ENCODE measurements at places on chromosomes 7 and 10. TPM values are rescaled to one million over a fixed set of nuclear protein-coding genes. Genes with fewer than 3 reads are reported as not detected.

GRCh38 chr7:90067171-90067570 lies 87.1 kb upstream of the STEAP1 start:
- no peak for DNase-seq

- DNase-seq = peak; percentile 11
Observed at GRCh38 chr10:1368842-1369171, 312.6 kb downstream of the WDR37 start.

Gene CLRN3
- total RNA-seq = not detected

DNA sequence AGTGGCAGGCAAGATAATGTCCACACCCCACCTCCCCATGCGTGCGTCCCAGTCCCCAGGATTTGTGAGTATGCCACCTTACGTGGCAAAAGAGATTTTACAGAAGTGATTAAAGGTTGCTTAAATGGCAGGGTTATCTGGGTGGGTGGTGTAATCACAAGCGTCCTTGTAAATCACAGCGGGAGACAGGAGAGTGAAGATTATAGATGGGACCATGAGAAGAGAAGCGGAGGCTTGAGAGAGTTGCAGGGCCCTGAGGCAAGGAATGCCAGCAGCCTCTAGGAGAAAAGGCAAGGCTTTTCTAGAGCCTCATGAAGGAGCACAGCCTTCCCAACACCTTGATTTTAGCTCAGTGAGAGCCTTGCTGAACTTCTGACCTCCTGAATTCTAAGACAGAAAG lies 10.2 kb downstream of the ZRANB1 start:
- no peak for DNase-seq

- DNase-seq = no peak
Observed at GRCh38 chr7:157522954-157523353, 186.2 kb downstream of the DNAJB6 start.

DNA sequence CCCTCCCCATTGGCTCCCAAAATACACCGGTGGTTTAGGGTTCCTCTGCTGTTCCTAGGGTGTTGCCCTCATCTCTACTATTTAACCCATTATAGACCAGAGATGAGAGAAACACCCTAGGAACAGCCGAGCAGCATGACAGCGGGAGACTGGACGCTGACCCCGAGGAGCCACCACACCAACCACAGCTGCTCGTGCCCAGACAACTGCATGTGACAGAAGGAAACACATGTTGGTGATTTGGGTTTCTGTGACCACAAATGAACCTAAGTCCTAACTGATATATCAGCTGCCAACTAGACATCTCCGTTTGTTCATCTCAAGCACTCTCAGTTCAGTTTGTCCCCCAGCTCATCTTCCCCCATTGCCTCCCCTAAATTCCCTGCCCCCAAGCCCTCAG lies 13.4 kb downstream of the CFAP43 start:
- DNase-seq = no peak

DNA sequence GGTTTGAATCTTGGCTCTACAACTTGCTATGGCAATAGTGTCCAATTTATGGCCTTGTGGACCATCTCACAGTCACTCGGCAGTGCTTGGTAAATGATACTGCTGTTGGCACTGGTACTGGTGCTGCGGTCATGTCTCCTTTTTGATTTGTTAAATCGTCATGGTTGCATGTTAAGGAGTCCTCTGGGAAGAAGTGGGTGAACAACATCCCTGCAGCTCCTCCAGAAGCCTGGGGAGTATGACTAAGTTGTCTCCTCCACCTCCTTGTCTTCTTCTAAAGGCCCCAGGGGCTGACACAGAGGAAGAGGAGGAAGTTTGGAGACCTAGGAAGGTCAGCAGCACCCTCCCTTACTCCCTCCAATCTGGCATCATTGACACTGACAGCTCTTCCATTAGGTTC lies 8.5 kb downstream of the ITPRIP start:
- DNase-seq = peak; percentile 95

DNA sequence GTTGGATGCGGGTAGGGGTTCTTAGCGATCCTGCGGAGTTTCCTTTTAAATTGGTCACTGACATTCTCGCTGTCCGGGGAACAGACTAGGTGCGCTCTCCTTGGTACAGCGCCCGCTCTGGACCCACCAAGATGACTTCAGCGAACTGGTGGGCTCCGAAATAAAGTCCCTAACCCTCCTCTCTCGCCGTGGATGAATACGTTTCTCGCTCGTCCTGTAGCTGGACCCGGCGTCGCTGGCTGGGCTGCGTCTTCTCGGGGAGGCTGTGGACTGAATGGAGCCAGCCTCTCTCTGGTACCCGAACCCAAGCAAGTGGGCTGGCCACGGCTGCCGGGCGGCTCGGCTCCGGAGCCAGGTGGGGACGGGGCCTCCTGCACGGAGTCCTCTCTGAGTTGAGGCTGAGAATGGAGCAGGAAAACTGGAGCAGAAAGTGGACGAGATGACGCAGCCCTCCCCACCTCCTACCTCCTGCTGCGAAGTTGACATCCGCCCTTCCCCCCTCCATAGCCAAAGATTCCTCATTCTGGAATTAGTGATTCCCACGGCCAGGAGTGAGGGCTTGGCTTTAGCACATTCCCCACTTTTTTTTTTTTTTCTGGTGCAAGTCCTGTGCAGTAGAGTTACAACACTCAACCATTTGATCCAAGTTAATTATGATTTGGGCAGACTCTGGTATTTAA lies 1.5 kb downstream of the UNC5B start:
- peak; percentile 41 for DNase-seq

Gene FBXL13
- 0.59 TPM for total RNA-seq

- peak; percentile 21 for DNase-seq
Observed at GRCh38 chr7:93601363-93601762, 26.8 kb upstream of the CALCR start.

Gene SPDYE2B
- not detected for total RNA-seq

DNA sequence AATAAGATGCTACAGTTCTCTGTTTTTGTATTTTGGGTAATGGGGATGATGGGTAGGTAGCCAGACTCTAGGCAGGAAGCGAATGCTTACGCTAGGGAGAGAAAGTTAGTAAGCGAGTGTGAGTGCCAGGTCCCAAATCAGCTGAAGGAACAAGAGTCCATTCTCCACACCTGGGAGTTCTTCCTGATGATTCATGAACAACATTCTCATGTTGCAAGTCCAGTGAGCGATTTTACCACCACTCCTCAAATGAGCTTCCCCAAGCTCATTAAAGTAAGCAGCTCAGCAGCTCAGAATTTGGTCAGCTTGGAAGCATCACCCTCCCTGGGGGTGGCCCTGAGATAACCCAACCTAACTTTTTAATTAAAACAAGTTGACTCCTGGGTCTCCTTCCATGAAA lies 27.3 kb downstream of the SH3PXD2A start:
- peak; percentile 39 for DNase-seq

Gene BBS9
- total RNA-seq = 9.1 TPM

Gene PRSS1
- not detected for total RNA-seq

DNA sequence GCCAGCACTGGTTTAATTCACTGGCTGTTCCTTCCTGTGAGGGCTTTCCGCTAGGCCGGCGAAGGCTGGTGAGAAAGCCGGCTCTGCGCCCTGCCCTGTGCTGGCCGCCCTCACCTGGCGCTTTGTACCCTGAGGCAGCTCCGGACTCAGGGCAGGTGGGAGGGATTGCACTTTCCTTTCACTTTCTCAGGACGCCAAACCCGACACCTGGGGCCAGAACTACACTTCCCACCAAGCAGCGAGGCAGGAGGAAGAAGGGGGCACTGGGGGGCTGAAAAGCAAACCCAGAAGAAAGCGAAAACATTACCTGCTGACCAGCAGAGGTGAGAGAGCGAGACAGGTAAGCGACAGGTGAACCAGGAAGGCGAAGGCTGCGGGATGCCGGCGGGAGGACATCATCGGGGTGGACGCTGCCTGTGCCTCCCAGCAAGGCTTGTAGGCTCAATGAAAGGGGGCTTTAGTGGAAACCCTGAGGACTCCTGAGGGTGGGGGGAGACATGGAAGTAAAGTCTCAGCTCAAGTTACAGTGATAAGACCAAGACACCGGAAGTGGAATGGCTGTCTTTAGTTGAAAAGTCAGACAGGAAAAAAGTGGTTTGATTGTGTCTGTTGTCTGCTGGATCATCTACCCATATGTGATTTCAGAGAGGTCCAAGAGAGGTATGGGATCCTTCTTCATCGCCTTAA lies at the start of gene RAB19:
Gene RAB19, plus strand, starts transcription at position 181 of the 687 bp plus-strand sequence. CDS start 3,589 bp downstream, outside the sequence.
- no peak for DNase-seq

Gene GIMAP4
- total RNA-seq = not detected

GRCh38 chr7:149669121-149669818 lies 104.1 kb downstream of the ZNF467 start:
- DNase-seq = peak; percentile 14

DNA sequence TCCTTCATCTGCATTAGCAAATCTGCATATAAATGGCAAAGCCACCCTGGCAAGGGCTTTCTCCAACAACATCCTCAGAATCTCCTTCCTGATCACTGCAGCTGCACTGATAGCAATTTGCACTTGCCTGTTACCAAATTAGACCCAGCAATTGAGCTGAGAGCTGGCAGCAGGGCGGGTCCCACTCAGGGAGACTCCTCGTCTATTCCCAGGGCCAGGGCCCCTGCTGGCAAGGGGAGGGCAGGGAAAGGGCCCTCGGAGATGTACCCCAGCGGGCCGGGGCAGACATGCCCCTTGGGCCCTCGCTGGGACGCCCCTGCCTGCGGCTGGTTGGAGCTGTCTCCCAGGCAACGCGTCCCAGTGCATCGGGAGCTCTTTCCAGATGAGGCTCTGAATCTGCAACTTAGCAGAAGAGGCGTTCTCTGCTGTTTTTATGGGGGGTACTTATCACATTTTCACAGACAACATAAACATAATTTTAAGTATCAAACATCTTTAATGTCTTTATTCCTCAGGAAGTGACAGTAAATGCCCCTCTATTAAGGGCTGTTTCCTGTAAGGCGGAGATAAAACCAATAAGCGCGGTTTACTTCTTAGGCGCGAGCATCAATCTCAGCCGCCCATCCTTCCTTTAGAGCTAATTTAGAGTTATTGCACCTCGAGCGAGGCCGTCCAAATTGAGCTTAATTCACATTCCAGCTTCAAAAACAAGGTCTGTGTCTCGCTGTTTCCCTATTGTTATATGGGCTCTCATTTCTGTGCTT lies 249.0 kb upstream of the PPP2R2D start:
- no peak for DNase-seq

Gene TIMM23
- 145 TPM for total RNA-seq

- DNase-seq = no peak
Observed at GRCh38 chr10:12807096-12807755, 194.3 kb downstream of the CCDC3 start.

Gene ANKRD61
- total RNA-seq = 1.2 TPM

- no peak for DNase-seq
Observed at GRCh38 chr7:6181136-6181535, 91.3 kb downstream of the CYTH3 start.

DNA sequence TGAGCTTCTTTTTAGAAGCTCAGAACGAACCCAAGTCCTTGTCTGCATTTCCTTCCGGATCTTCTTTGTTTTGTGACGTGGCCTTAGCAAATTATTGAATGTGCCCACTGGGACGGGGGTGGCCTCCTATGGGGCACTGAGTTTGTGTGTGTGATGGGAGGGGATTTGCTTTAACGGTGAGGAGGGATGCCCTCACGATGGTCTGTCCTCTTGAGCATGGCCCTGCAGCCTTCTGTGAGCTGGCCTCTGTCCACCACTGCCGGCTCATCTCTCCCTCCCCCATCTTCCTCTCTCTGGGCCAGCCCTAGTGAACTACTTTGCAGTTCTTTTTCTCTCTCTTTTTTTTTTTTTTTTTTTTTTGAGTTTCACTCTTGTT lies 62.9 kb upstream of the MKRN1 start:
- peak; percentile 74 for DNase-seq

Gene CAV2
- total RNA-seq = 151 TPM

Gene NODAL
- not detected for total RNA-seq

DNA sequence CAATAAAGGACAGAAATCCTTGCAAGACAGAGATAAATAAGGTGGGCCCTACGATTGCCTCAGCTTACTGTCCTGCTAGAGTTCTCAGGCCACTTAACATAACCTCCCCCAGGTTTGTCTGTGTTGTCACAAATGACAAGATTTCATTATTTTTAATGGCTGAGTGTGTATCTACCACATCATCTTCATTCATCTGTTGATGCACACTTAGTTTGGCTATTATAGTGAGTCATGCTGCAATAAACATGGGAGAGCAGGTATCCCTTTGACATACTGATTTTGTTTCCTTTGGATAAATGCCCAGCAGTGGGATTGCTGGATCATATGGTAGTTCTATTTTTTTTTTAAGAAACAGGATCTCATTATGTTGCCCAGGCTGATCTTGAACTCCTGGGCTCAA lies 60.6 kb downstream of the PRTFDC1 start:
- DNase-seq = peak; percentile 92

Gene TUBB8
- 0.22 TPM for total RNA-seq

Gene ATRNL1
- total RNA-seq = 5.4 TPM

DNA sequence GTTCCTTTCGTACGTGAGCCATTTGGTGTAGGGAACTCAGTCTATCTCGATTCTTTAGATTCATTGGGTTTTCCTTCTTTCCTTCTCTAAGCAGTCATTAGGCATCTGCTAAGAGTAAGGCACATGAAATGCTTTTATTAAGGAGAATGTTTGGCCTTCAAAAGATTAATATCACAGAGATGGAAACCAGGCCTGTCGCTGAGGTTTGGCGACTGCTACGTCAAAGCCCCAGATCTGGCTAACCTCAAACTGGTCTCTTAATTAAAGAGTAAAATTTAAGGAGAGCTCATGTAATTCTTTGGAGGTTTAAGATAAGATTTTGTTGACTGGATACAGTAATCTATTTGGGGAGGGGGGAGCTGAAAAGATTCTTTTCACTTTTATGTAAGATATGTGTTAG lies 189.8 kb downstream of the JCAD start:
- DNase-seq = no peak

Gene TMEM139
- not detected for total RNA-seq

Gene INA
- total RNA-seq = not detected

DNA sequence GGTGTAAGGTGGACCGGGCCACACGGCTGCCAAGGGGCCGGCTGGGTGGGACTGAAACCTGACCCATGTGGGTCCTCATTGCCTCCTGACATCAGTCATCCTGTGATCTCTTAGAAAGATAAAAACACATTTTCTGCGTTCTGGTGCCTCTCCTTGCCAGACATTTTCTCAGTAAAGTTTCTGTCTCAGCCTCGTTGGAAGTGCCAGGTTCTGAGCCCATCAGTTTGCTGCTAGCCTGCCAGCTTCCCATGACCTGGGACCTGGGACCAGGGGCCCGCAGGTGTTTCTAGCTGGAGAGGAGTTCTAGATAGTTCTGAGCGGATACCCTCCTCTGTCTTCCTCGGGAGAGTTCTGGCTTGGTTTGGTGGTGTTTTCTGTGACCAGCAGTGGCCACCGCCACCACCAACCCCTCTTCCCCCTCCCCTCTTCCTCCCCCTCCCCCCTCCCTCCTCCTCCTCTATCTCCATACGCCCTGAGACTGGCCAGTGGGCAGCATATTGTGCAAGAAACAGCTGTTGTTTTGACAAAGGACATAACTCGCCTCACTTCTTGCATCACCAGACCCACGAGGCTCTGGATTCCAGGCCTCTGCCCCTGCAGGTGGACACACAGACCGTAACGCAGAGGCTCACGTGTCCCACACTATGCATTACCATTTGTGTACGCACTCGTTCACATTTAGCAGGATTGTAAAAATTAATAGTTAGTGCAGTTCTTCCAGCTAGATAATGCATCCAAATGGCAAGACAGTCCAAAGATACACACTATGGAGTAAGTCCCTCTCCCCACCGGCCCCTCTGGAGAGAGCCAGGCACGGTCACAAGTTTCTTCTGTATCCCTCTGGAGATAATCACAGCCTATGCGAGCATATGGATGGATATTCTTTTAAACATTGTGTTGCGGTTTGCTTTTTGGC lies 94.6 kb downstream of the CUX1 start:
- DNase-seq = no peak

GRCh38 chr7:114822131-114822530 lies 99.8 kb upstream of the MDFIC start:
- DNase-seq = no peak
